ENCODE measurements at places on chromosomes 3 and 15.

DNA sequence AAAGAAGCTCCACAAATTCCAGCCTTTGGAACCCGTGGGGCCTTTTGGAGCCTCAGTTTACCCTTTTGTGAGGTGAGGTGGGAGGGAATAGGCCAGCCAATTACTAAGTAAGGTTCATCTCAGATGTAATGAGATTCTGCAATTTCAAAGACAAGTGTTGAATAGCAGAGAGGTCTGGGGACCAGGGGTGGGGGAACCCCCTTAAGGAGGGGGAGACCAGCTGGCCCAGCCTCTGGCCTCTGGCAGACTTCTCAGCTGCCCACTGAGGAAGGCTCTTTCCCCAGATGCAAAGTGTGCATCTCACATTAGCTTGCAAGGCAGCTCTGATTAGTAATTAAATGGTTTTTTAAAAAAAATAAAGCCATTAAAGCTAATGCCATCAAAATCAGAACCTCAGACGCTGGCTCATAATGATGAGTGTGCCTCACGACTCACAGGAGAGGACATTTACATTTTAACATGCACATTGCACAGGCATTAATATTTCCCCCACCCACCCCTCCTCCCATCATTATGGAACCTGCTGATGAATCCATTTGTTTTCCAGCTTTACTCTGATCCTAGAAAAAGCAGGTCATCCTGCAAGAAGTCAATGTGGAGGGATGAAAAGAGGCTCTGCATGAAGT lies 176.7 kb upstream of the TLE3 start:
- DNase-seq, result no peak

DNA sequence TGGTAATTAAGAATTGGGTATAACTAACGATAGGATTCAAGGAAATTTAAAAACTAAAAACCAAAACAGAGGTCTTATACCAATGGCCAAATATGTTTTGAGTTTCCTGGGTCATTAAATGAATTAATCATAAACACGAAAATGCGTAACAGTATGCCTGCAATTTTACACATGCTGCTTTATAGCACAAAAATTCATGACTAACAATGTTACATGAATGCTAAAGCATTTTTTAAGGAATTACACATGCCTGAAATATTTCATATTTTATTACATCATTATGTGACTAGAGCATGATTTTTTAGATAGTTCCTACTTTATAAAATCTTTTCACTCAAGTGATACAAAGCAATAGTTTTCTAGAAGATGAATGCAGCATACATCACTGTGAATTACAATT lies 74.7 kb downstream of the ZNF148 start:
- DNase-seq, result no peak

- no peak for DNase-seq
Measured at GRCh38 chr15:48555241-48555881, 90.1 kb downstream of the FBN1 start.

- no peak for DNase-seq
Measured at GRCh38 chr3:154971341-154971740, 108.8 kb upstream of the MME start.

DNA sequence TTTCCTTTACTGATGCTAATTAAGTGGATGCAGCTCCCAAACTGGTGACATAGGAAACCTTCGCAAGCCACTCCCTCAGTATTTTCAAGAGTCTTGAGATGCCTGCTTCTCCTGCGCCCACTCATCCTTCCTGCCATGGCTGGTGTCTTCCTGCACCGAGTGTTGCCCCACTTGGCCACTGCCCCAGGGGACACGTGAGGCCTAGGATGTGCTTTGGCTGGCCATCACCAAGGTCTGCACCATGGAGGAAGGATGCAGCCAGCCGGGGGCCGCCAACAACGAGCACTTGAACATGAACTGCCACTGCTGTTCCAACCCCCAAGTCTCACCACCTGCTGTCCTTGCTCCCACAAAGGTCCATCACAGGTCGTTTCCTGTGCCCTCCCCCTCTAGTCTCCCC lies 34.1 kb downstream of the EPHB3 start:
- DNase-seq, result no peak

GRCh38 chr3:64199932-64200331 lies 25.3 kb downstream of the PRICKLE2 start:
- DNase-seq, result no peak

DNA sequence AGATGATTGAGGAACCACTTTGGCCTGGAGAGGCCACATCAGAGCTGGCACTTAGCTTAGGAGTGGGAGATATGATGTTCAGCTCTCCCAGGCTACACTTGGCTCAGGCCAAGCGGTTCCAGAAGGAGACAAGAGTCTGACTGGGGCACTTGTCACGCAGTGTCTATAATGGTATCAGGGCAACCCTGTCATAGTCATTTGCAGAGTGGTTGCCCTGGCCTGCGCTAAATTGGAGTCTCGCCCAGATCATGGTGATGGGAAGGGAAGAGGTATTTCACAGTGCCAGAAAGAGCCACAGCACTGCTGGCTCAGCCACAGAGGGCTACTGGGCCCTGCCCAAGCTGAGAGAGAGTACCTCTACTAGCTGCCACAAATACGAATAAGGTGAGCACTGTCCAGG lies 186.9 kb upstream of the CRBN start:
- DNase-seq, result no peak

DNA sequence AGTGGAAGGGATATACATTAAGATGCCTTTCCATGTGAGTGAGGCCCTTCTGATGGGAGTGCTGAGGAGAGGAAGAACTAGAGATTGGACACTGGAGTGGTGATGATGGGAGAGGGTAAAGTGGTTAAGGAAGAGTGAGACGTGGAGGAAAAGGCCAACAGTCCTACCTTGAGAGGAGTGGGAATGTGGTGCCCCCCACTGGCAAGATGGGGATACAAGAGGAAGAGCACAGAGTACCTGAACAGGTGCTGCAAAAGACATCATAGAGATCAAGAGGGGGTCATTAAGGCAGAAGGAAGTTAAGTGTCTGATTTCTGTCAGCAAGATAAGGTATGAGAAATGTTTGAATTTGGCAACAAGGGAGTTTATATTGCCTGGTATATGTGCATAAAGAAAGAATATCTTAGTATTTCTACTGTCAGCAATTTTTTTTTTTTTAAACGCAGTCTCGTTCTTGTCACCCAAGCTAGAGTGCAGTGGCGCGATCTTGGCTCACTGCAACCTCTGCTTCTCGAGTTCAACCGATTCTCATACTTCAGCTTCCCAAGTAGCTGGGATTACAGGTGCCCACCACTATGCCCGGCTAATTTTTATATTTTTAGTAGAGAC lies 34.0 kb downstream of the ARIH2 start:
- DNase-seq, result no peak

DNA sequence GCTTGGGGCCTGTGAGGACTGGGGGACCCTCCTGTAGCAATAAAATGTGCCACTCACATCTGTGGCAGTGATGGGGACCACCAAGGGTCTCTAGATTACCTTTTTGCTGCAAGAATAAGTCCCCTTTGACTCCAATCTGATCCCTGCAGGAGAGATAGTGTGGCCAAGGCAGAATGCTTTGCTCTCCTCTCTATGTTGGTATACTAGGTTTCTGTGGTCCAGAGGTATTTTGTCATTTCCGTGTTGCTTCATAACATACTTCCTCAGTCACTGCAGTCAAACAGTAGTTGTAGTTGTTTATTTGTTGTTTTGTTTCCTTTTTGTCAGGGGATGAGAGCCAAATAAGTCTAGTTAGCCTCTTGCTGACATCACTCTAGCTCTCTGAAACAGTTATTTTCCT lies 13.1 kb upstream of the NAALADL2 start:
- DNase-seq, result no peak

DNA sequence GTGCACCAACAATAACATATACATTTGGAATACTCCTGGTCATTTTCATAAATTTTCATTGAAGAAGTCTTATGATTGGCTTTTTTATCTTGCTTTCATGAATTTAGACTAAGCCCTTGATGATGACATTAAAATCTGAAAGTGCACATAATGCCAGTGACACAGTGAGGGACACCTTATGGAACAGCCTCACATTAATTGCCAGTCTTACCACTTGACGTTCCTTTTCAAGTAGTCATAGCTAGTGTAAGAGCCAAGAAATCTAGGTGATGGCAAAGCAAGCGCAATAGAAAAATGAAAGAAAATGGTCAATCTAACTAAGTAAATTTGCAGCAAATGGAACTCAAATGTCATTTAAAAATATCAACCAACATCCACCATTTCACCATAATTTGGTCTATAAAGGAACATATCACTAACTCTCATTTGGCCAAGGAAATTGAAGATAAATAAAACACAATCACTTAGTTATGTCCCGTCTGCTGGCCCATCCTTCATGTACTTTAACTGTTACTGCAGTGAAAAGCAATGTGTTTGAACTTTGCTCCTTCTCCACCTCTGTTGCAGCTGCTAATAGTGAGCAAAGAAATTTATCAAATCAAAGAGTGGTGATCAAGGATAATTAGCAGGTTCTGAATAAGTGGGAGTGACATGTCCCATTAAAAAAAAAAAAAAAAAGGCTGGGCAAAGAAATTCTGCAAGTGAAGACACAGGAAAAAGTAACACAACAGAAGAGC lies 110.0 kb downstream of the TJP1 start:
- DNase-seq, result no peak

- DNase-seq, result no peak
Measured at GRCh38 chr3:120440001-120440703, 10.6 kb downstream of the FSTL1 start.

DNA sequence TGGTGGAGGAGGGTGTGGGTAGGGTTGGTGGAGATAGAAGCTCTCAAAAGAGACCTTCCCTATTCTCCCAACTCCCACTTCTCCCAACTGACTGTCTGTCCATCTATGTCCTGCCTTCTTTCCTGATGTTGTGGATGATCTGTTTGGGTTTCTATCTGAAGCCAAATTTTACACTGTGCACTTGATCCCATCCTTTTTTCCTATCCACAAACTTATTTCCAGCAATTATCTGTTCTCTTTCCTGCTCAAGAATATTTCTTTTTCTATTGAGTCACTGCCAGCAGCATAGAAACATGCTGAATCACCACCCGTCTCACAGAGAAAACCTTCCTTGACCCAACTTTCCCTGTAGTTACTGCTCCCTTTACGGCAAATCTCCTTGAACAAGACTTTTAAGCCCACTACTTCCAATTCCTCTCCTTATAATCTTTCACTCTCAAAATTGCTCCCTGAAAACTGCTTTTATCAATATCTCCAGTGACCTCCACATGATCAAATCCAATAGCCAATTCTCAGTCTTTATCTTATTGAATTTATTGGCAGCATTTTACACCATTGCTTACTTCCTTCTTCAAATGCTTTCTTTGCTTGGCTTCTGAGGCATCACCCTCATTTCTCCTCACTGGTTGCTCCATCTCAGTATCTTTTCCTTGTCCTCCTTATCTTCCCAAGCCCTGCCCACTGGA lies 141.2 kb upstream of the SLC7A14 start:
- DNase-seq, result no peak

GRCh38 chr15:58994906-58995453 lies 7.5 kb downstream of the RNF111 start:
- no peak for DNase-seq

DNA sequence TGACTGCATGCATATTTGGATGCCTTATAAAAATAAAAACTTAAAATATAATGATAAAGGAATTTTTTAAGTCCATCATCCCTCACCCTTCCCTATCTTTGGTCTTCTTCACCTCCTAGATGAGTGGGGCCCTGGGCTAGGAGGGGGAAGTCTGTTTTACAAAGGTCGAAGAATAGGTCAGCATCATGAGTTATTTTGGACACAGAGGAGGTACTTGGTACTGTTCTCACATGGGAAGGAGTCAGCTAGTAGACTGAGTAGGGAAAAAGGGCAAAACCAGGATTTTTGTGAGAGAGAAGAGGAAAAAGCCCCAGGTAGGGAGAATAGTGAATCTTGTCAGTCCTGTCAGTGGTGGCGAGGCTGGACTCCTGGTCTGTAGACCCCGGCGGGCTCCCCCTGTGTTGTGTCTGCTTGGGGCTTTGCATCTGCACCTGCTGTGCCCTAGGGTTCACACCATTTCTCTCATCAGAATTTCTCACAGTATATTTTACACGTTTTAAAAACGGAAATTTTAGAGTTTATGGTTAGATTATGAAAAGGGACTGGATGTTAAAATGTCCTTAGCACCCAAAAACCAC lies 17.2 kb downstream of the GCSAM start:
- DNase-seq, result no peak

DNA sequence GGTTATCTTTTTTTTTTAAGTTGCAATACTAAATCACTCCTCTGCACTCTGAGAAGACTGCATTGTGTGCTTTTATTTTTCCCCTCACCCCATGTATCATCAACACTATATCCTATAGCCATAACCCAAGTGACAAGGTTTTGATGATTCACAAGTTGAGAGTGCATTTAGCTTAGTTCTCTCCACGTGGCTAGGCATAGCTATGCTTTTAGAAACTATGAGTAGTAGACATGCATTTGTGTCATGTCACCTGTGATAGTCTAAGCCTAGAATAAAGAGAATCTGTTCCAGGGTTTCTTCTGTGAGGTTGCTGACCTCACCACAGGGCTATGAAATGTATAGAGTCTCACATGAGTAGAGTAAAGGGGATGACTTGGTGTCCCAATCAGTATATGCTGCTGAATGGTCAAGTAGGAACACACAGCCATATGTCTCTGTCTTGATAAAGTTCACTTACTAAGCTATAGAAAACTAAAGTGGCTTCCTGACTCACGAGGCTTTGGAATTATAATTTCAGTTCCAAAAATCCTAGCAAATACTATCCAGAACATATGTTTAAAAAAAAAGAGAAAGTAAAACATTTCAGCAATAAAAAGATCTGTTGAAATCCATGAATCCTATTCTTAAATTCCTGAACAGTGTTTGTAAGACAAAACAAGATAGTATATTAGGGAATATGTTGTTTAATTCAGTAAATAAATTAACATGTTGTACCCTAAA lies 206.3 kb downstream of the LSAMP start:
- no peak for DNase-seq

- no peak for DNase-seq
Measured at GRCh38 chr3:64224826-64225610, at the start of gene PRICKLE2. Gene PRICKLE2, minus strand, starts transcription at chr3:64225466. Its CDS starts 26,539 bp downstream, at chr3:64198927.

DNA sequence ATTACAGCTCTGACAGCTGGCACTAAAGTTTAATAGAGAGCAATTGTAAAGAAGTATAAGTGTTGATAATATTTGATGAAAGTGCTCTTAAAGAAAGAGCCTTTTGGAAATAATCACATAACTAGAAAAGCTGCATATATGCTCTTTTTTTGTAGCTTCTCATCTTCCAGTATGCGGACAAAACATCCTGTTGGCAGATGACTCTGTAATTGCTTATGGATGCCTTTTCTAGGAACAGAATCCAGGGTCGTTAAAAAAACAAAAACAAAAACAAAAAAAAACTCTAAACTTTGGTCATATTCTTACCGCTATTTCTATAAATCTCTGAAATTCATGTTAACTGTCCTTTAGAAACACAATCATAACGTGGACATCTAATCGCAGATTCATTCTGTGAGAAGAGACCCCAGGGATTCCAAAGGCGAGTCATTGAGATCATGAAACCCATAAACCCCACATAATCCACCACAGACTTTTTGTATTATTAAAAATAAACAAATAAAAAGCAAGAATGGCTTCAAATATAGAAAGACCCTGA lies 109.8 kb downstream of the EPHA3 start:
- no peak for DNase-seq

GRCh38 chr15:38440353-38441129 lies 13.4 kb upstream of the FAM98B start:
- DNase-seq, result peak; percentile 16

All from NCI-H1092 (cell line).